Stimulated activated CD4-positive, alpha-beta T cell treated with anti-CD3 and anti-CD28 coated beads, Interleukin-1b, Interleukin-23, amount 100 ng/mL, for 24 hours (primary cell): ENCODE measurements at places on chromosomes 13 and 19.

DNA sequence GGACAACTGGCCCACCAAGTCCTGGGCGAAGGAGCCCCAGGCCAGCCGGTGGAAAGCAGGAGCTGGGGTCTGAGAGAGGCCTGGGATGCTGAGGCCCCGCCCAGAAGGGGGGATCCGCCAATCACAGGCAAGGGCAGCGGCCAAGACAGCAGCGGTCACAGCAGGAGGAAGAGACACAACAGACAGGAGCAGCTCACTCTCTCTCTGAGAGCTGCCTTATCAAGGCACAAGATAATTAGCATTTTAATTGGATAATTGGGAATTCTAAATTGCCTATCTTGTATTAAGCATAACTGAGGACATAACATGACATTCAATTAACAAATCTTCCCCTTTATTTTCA, 46.2 kb downstream of the CEBPG start:
- DNase-seq = no peak

GRCh38 chr19:3039641-3040077, 10.6 kb upstream of the TLE2 start:
- no peak for DNase-seq

GRCh38 chr13:28423010-28423409, 71.9 kb downstream of the FLT1 start:
- no peak for DNase-seq

GRCh38 chr19:35140962-35141836, 1.9 kb upstream of the FXYD7 start:
- peak; percentile 97 for DNase-seq

GRCh38 chr19:40267601-40267997, 17.5 kb downstream of the AKT2 start:
- no peak for DNase-seq

DNA sequence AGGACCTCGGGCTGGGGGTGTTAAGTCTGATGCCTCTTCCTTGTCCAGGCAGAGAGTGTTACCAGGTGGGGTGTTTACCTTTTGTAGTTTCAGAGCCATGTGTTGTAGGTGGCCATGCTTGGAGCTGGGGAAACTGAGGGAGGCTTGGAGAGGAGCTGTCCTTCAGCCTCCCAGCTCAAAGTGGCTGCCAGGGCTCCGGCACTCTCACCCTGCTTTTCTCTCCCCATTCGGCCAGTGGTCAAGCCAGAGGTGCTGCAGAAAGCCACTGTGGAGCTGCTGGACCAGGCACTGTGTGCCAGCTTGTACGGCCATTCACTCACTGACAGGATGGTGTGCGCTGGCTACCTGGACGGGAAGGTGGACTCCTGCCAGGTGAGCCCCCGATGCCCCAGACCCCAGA, 17.4 kb downstream of the TIMM13 start:
- no peak for DNase-seq

GRCh38 chr13:94920578-94920977, 208.2 kb upstream of the SOX21 start:
- no peak for DNase-seq
